ENCODE measurements at places on chromosomes 11 and 22.
A peak's percentile ranks its signal among the peaks of the same experiment; 100 is the strongest.

- DNase-seq, result no peak
These were observed 55.7 kb upstream of the RASD2 start for GRCh38 chr22:35484651-35485556.

DNA sequence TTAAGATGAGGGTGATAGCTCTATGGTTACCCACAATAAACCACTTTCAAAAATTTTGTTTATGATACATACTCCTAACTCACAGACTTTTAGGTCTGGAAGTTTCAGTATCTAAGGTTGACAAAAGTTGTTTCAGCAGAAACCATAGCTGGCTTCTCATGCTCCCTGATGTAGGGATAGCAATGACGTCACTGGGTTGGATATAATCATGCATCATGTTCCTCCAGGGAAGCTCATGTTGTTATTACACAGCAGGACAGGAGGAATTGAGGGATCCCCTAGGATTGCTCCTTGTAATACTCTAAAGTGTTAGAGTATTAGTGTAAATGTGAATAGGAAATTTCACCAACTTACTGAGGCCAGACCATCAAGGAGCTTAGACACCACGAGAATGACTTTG is 23.6 kb downstream of the APOL3 start:
- DNase-seq, result no peak

DNA sequence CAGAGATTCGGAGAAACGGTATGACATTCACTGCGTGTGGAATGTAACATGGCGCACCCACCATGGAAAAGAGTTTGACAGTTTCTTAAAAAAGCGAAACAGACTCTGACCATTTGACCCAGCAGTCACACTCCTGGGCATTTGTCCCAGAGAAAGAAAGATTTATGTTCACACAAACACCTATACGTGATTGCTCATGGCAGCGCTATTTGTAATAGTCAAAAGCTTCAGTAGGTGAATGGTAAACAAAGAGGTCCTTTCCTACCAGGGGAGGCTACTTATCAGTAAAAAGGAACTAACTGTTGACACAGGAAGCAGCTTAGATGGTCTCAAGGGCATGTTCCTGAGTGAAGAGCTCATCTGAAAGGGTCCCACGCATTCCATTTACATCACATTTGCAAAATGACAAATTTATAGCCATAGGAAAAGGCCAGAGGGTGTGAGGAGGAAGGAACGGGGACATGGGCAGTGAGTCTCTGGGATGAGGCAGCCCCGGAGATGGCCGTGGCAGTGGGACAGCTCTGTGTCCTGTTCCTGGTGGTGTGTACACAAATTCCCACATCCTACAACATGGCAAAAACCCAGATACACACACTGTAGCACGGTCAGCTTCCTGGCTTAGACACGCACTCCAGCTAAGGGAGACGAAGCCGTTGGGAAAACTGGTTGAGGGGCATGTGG is 14.6 kb upstream of the KRTAP5-6 start:
- no peak for DNase-seq

DNA sequence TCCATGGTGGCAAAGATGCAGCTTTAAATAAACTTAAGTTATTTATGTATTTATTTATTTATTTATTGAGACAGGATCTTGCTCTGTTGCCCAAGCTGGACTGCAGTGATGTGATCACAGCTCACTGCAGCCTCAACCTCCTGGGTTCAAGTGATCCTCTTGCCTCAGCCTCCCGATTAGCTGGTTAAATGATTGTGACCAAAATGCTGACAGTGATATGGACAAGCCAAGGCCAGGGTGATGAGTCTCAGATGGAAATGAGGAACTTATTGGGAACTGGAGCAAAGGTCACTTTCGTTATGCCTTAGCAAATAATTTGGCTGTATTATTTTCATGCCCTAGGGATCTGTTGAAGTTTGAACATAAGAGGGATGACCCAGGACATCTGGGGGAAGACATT is 9.3 kb upstream of the LRP5 start:
- DNase-seq, result no peak

DNA sequence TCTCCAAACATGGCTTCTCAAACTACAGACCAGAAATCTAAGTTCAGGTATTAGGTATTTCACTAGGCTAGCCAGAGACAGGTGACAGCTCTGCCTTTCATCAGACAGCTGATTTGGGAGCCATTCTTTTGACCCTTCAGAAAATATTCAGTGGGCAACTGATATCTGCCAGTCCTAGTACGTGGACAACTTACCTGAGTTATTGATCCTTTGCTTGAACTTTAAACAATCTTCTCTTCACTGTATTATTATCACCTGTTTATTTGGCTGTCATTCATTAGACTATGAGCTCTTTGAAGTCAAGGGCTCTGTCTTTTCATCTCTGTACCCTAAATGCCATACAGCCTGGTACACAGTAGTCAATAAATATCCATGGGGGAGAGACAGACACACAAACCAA is 17.2 kb downstream of the TRIM66 start:
- DNase-seq, result no peak

GRCh38 chr22:38700789-38701628 is at the start of gene JOSD1:
JOSD1 (minus strand) TSS chr22:38700943; CDS start chr22:38699987, 956 bp downstream.
- peak; percentile 60 for DNase-seq

- no peak for DNase-seq
These were observed 38.6 kb downstream of the TRMU start for GRCh38 chr22:46373921-46374662.

- DNase-seq, result no peak
These were observed 31.6 kb upstream of the HMOX1 start for GRCh38 chr22:35349368-35349703.

DNA sequence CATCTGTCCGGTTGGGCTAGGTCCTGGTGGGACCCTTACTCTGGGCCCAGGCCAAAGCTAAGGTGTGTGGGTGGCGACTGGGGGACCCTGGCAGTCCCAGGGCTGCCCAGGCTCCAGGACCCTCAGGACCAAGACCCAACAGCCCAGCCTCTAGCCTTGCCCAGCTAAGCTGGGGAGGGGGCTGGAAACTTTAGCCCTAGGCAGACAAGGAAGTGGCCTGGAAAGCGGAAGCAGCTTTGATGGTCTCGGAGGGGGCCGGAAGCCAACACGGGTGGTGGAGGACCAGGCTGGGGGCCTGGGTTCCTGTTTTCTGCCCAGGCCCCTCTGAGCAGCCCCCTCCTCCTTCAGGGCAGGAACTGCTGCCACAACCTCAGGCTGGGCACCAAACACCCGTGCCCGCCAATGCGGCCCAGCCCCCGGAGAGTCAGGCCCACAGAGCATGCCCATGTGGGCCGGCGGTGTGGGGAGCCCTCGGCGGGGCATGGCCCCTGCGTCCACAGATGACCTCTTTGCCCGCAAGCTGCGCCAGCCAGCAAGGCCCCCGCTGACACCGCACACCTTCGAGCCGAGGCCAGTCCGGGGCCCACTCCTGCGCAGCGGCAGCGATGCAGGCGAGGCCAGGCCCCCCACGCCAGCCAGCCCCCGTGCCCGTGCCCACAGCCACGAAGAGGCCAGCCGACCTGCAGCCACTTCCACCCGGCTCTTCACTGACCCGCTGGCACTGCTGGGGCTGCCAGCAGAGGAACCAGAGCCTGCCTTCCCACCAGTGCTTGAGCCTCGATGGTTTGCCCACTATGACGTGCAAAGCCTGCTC is 2.8 kb downstream of the SIPA1 start:
- DNase-seq, result no peak

- no peak for DNase-seq
These were observed 261.2 kb upstream of the UBASH3B start for GRCh38 chr11:122394313-122394712.

DNA sequence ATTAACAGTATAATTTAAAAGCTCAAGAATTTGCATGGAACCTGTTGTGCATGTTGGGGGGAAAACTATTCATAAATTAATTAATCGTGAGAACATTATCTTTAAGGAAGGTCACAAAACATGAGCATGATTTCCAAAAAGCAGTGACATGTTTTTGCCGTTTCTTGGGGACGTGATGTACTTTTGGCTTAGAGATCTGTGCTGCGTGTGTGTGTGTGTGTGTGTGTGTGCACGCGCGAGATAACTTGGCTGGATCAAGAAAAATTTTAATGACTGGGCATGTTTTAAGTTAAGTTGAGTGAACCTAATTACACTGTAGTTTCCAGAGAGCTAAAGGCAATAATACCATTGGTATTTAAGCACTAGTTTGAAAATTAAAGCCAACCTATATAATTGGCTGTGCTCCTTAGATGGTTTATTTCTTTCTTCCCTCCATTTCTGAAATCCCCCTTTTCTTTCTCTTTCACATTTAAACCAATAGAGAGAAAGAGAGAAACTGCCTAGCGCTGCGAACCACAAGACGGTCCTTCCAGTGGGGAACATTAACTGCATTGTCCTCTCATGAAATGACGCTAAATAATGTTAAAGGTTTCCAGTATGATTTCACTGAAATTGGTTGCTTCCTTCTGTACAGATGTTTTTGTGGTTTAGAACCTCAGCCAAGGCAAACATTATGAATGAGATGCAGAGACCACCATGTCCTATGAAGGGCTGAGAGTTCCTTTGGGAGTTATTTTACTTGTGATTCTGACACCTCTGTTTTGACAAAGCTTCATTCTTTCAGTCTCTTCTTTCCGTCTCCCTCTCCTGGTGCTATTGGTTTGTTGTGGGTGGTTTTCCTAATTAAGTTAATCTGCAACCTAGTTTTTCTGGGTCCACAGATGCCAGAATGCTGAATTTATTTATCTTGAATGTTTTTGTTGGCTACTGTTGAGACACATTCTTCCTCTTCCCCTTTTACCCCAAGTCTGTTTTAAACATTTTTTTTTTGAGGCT is 51.7 kb downstream of the ZBTB16 start:
- no peak for DNase-seq

- no peak for DNase-seq
These were observed 200.8 kb upstream of the ZC3H12C start for GRCh38 chr11:109892321-109892794.

- no peak for DNase-seq
These were observed 4.5 kb downstream of the GSTT2 start for GRCh38 chr22:23984430-23984829.

GRCh38 chr22:37326726-37327125 is 44.4 kb downstream of the CYTH4 start:
- no peak for DNase-seq

DNA sequence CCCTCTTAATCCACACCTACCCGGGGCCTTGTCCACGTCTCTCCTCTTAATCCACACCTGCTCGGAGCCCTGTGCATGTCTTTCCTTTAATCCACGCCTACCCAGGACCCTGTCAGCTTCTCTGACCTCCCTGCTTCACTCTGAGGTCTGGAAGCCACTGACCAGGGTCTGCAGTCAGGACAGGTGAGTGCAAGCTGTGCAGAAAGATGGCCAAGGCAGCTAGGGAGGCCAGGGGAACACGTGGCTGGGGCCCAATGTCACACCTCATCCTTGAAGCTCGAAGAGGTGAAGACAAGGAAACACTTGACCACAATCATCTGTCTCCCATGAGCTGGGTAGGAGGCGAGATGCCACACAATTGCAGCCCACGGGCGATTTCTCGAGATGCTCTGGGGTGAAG is 1516.9 kb downstream of the BRD1 start:
- no peak for DNase-seq

DNA sequence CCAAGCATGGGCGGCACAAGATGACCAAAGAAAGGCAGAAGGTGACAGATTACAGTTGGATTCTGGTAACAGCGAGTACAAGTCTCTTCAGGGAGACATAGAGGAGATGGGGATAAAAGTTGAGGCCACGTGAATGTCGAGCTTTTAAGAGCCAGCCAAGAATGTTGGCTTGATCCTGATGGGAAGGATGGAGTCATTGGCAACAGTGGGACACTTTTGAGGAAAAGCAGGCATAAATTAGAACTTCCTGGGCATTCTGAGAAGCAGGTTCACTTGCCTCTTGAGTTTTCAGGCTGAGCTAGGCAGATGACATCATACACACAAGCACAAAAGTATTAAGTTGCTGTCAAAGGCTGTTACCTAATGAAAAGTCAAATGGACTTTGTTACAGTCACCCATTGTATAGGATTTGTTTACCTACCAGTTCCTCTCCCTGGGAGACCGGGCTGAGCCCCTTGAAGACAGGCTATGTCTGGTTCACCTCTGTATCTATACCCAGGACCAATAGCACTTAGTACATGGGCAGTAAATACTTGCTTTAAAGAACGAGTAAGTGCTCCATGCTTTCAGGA is 41.1 kb downstream of the TNRC6B start:
- no peak for DNase-seq

GRCh38 chr11:72589802-72590761 is 84.1 kb downstream of the PDE2A start:
- DNase-seq, result no peak

All from cortex of kidney (tissue), 1 donor.